CD4-positive, CD25-positive, alpha-beta regulatory T cell (primary cell): ENCODE measurements at places on chromosomes 16 and 17. TPM values are rescaled to one million over a fixed set of nuclear protein-coding genes. Genes with fewer than 3 reads are reported as not detected.

The MYADML2 gene
- total RNA-seq, result not detected

The CACNG4 gene
- total RNA-seq, result not detected

The HS3ST4 gene
- not detected for total RNA-seq

The CCL14 gene
- not detected for total RNA-seq

The CSF3 gene
- total RNA-seq, result not detected

The IL17C gene
- 1.2 TPM for total RNA-seq

The DLG4 gene
- total RNA-seq, result 2.9 TPM

The NF1 gene
- total RNA-seq, result 45.2 TPM

The MYH13 gene
- total RNA-seq, result not detected

The OGFOD3 gene
- 13.9 TPM for total RNA-seq

The KRTAP9-2 gene
- total RNA-seq, result not detected

The CTRB1 gene
- total RNA-seq, result not detected

The STXBP4 gene
- 7.6 TPM for total RNA-seq

The CBFA2T3 gene
- 1.3 TPM for total RNA-seq
